ENCODE measurements at places on chromosomes 5 and 9.

- no peak for DNase-seq
These were observed 148.9 kb downstream of the ENC1 start for GRCh38 chr5:74491586-74491985.

DNA sequence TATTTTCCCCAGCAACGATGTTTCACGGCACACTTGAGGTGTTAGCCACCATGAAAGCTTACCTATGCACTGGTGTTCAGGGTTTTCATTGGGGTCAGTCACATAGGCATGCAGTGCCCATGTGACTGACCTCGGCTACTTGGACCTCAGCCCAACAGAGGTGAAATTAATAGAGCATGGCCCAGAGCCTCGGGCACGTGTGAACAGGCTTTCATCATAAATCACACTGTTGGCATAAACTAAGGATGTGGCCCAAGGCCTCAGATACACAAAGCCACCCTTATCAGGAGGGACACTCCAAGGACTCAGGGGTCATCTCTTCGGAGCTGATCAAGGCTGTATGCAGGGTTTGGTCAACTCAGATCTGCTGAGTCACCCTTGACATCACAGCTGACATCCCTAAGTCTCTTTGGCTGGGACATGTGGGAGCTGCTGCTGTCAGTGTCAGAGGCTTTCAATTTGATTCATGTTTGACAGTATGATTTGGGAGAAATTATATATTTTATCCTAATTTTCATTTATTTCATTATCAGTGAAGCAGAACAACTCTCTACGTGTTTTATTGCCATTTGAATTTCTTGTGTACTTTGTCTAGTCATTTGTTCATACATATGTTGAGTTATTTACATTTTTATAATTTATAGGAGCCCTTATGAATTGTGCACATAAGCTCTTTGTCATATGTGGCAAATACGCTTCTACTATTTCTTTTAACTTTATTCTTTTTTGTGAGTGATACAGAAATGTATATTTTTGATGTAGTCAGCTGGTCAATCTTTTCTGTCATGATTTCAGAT, 59.7 kb upstream of the ANKRD33B start:
- DNase-seq, result no peak

GRCh38 chr9:81292056-81292805, 397.1 kb downstream of the TLE1 start:
- no peak for DNase-seq

DNA sequence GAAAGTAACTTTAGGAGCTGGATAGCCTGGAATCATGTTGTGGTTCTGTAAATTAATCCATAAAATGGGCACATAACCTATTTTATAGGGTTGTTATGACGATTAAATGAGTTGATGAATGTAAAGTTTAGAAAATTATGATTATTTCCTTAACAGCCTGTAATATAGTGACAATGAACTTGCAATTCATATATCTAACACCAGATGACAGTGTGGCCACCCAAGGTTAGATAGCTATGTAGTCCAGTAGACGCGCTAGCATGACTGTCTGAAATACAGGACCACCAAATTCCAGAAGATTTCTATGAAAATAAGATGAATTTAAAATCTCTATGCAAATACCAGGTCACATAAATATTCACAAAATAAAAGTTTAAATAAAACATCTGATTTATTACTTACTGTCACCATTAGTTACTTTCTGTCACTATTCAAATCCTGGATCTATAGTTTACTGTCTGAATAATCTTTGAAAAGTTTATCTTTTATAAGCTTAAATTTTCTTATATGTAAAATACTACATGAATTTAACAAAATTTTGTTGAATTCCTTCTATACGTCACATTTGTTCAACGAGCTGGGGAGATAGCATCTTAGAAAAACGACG, 26.1 kb upstream of the MACIR start:
- peak; percentile 28 for DNase-seq

- DNase-seq, result no peak
These were observed 213.6 kb downstream of the MAPKAP1 start for GRCh38 chr9:125493384-125493783.

DNA sequence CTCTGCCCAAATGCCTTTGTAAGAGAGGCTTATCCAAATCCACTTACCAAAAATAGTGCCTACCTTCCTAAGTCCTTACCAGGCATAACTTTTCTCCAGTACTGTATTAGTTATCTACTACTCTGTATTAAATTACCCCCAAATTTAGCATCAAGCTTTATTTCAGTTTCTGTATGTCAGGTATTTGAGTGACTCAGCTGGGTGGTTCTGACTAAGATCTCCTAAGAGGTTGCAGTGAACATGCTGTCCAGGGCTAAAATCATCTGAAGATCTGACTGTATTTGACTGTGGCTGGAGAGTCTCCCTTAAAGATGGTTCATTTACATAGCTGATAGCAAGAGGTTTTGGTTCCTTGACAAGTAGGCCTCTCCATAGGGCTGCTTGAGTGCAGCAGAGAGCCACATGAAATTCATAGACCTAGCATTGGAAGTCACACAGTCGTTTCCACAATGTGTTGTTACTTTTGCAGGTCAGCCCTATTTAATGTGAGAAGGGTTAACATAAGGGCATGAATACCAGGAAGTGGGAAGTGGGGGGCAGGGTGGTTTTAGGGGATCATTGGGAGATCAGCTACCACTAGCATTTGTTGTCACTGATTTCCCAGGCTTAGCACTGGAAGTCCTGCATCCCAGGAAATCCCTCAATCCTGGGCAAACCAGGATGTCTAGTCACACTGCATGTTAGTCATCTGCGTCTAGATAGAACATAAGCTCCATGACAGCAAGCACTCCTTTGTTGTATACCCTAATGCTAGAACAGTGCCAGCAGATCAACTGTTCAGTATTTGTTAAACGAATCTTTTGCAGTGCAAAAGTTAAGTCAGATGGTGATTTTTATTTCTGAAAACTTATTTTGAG, 2.0 kb upstream of the ZNF622 start:
- no peak for DNase-seq
